ENCODE measurements at places on chromosomes 3 and 15. TPM values are rescaled to one million over a fixed set of nuclear protein-coding genes. Genes with fewer than 3 reads are reported as not detected.
A peak's percentile ranks its signal among the peaks of the same experiment; 100 is the strongest.

The PLXND1 gene
- total RNA-seq = 109 TPM

DNA sequence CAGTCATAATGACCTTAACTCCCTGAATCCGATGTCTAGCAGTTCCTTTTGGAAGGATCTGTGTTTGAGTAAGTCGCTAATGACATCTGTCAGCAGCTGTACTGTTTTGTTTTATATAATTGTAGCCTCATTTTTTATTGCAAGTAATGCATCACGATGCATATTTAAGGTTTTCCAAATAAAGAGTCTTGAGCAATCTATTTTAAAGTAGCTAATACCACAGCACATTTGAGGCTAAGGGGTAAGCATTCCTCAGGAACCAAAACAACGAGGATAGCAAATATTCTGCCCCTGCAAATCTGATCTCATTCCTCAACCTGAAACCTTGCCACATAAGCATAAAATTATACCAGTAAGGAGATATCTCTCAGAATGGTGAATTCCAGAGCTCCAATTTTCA, 98.7 kb downstream of the TBC1D5 start:
- no peaks in the 10 kb centered on the region for H3K36me3 ChIP-seq
- peaks cover 13% of the 10 kb centered on the region for H3K4me1 ChIP-seq
- H3K27ac ChIP-seq = no peak overlapping the region
- peak; percentile 62 for DNase-seq
- H3K27me3 ChIP-seq = no peaks in the 10 kb centered on the region
- H3K4me3 ChIP-seq = no peak overlapping the region

GRCh38 chr3:154044671-154045070, 76.5 kb upstream of the ARHGEF26 start:
- no peak for DNase-seq
- no peak overlapping the region for H3K4me3 ChIP-seq
- H3K27ac ChIP-seq = no peak overlapping the region

DNA sequence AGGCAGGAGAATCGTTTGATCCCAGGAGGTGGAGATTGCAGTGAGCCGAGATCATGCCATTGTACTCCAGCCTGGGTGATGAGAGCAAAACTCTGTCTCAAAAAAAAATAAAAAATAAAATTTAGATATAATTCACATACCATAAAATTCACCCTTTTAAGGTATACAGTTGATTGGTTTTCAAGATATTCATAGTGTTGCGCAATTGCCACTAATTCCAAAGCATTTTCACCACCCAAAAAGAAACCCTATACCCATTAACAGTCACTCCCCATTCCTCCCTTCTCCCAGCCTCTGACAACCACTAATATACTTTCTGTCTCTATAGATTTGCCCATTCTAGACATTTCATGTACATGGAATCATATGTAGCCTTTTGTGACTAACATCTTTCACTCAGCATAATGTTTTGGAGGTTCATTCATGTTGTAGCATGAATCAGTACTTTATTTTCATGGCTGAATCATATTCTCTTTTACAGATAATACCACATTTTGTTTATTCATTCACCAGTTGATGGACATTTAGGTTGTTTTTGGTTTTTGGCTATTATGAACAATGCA, 116.7 kb downstream of the RASA2 start:
- H3K27me3 ChIP-seq = no peaks in the 10 kb centered on the region
- no peak overlapping the region for H3K27ac ChIP-seq
- DNase-seq = no peak
- no peak overlapping the region for H3K4me3 ChIP-seq

The TRH gene
- not detected for total RNA-seq

GRCh38 chr3:77462951-77463350, 423.1 kb downstream of the ROBO2 start:
- DNase-seq = no peak
- no peaks in the 10 kb centered on the region for H3K27me3 ChIP-seq
- H3K4me1 ChIP-seq = no peaks in the 10 kb centered on the region

The DISP2 gene
- total RNA-seq = 0.26 TPM

GRCh38 chr3:164418414-164418813, 659.9 kb downstream of the SI start:
- H3K36me3 ChIP-seq = no peaks in the 10 kb centered on the region
- H3K27me3 ChIP-seq = no peaks in the 10 kb centered on the region
- H3K27ac ChIP-seq = no peak overlapping the region
- no peak for DNase-seq
- H3K4me3 ChIP-seq = no peak overlapping the region

DNA sequence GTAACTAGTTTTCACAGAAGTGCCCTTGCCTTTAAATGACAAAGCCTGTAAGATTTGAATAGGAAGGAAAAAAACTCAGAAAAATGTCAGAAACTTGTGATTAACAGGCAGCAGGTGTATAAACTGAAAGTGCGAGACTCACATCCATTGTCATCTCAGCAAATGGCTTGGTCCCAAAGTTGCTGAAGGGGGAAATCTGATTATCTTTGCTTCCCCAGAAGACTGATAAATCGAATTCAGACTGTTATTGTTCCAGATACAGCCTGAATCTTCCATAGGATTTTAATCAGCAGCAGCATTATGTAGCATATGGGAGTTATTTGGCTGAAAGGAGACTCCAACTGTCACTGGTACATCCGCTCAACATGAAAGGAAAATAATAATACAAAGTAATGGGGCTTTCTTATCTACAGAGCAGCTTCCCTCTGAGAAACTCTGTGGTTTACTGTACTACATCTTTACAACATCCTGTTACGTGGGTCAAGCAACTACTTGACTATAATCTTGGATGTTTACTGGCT, 550.4 kb upstream of the CCDC54 start:
- H3K4me1 ChIP-seq = no peaks in the 10 kb centered on the region
- no peaks in the 10 kb centered on the region for H3K27me3 ChIP-seq
- no peak overlapping the region for H3K4me3 ChIP-seq
- no peaks in the 10 kb centered on the region for H3K36me3 ChIP-seq
- DNase-seq = peak; percentile 78

DNA sequence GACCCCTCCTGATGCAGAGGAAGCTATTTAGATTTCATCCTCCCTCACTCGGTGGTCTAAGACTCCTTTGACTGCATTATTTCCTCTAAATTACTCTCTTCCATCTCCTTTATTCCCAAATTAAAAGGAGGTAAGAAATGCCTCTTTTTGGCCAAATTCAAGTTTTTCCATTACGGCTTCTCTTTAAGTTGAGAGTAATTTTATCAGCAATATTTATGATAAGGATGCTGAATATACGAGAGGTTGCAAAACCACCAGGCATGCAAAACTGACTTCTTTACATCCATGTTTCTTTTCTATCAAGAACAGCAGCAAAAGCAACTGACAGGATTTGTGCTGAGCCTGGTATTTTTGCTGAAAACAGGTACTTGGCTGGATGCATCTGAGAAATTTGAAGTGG, 262.0 kb upstream of the RARB start:
- no peak overlapping the region for H3K4me3 ChIP-seq
- H3K4me1 ChIP-seq = no peaks in the 10 kb centered on the region
- no peaks in the 10 kb centered on the region for H3K36me3 ChIP-seq
- no peak for DNase-seq
- H3K27me3 ChIP-seq = no peaks in the 10 kb centered on the region
- H3K27ac ChIP-seq = no peak overlapping the region

DNA sequence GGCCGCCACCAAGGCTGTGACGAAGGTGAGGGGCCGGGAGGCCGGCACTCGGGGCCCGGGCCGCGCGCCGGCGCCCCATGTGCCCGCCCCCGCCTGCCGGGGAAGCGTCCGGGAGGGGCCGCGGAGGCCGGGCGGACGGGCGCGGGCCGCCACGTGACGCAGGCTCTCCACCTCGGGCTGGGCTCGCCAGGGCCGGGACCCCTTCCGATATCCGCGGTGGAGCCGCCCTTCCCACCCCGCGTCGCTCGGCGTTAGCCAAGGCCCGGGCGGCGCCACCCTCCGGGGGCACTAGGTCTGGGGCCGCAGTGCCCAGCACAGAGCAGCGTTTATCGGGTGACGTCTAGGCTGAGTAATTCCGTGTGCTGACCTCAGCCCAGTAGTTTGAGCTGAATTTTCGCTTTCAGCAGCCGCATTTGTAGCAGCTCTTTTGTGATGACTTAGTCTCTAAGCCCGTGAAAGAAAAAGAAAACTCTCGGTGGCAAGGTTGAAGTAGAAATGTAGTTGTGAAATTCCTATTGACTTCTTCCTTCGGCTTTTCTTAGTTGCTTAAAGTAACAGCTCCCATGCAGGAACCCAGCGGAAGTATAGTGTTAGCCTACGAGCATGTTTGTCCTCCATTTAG, 885 bp downstream of the CDV3 start:
- peak; percentile 77 for DNase-seq
- H3K27ac ChIP-seq = peak overlapping the region; percentile 95
- peaks cover 26% of the 10 kb centered on the region for H3K4me1 ChIP-seq
- H3K36me3 ChIP-seq = peaks cover 6% of the 10 kb centered on the region

The CORO2B gene
- total RNA-seq = 15.7 TPM

All from fibroblast of lung (primary cell).